Activated T-cell treated with anti-CD3 and anti-CD28 coated beads, Interleukin-2, amount 50 U/mL, for 48 hours (primary cell): ENCODE measurements at places on chromosomes 2 and 18.
A peak's percentile ranks its signal among the peaks of the same experiment; 100 is the strongest.

GRCh38 chr2:135875491-135876065, 665 bp downstream of the MCM6 start:
- peak; percentile 84 for DNase-seq

GRCh38 chr2:85695691-85696668, 1.8 kb downstream of the GNLY start:
- peak; percentile 9 for DNase-seq

DNA sequence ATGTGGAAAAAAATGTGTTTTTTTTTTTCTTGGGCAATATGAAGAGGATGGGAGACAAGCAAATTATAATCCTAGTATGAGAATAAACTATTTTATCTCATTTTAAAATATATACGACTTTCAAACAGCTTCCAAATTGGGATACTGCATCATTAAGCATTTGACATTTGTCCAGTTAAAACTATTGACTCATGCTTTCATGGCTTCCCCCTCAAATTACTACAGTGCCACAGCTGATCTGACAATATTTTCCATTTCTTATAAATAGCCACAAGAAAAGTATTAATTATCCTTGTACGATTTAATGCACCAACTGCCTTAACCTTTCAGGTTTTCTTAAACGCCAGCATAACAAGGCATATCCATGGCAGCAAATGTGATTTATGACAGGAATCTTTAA, 1134.8 kb upstream of the ZEB2 start:
- DNase-seq, result no peak

DNA sequence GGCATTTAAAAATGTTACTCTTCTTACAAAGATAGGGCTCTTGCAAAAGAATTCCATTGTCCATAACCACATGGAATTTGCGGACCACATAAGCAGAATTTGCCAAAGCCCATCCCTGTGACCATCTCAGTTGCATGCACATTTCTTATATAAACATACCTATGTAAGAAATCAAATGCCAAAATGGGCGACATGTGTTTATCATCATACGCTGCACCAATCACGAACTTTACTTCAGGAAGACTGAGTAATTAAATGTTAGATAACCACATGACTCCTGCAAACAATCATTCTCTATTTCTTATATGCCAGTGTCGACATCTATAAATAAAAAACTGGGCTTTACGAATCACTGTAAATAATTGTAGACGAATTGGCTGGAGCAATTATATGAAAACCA, 186.1 kb upstream of the RBMS1 start:
- DNase-seq, result no peak

DNA sequence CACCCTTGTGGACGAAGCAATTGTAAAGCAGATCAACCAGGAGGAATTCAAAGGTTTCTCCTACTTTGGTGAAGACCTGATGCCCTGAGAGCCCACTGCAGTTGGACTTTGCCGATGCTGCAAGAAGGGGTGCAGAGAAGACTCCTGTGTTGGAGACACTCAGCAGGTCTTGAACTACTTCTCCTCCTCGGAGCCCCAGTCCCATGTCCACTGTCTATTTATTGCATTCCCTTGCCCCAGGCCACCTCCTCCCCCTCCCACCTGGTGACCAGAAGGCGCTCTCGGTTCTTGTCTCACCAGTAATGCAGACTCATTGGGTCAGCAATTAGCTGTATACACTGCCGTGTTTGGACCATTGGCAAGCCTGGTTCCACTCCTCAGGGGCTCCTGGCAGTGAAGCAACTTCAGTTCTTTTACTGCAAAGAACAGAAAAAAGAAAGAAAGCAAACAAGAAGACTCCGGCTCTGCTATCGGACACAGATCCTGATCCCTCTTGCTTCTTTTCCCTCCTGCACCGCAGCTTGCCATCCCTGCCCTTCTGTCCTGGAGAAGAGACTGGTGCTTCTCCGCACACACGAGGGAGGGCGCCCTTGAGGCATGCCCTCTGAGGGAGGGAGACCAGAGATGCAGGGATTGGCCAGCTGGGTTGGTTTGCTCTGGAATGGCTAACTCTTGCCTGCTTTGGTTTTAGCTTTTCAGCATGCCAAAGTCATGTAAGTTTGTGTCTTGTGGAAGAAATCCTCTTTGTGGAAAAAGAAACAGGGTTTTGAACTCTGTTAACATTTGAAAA, 112.2 kb upstream of the EPAS1 start:
- DNase-seq, result peak; percentile 13

- no peak for DNase-seq
Measured at GRCh38 chr2:186100636-186101035, 362.0 kb downstream of the FSIP2 start.

DNA sequence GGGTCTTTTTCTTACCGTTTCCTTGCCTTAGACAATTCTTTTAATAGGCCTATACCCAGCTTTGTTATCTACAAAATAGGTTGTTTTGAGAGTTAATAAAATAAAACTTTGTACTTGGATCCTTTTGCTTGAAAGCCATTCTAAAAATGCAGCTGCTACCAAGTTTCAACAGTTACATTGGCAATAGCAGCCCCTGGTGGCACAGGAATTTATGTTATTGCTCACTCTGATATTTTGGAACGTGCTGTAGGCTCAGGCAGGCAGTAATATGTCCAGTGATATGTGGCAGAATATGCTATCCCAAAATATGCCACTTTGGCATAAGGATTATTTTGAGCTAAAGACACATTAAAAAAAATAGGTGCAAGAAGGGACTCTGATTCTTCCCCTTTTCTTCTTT, 6.7 kb upstream of the COMMD1 start:
- no peak for DNase-seq

DNA sequence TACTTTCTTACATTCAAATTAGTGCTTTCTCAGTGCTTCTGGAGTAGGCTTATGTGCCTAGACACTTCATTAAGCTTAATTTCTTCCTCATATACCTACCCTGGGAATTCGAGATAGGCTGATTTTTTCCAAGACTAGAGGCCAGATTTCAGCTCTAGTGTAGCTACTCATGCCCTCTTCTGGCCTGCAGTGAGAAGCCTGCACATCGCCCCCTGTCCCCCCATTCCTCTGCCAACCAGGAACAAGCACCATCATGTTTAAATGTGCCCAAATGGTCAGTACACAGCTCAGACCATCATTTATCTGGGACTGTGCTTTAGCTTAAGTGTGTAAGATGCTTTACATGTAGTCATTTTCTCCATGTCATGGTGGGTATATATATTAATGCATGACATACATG, 1218.8 kb upstream of the LRRTM1 start:
- no peak for DNase-seq

GRCh38 chr2:157053876-157054275, 203.6 kb upstream of the GALNT5 start:
- no peak for DNase-seq

DNA sequence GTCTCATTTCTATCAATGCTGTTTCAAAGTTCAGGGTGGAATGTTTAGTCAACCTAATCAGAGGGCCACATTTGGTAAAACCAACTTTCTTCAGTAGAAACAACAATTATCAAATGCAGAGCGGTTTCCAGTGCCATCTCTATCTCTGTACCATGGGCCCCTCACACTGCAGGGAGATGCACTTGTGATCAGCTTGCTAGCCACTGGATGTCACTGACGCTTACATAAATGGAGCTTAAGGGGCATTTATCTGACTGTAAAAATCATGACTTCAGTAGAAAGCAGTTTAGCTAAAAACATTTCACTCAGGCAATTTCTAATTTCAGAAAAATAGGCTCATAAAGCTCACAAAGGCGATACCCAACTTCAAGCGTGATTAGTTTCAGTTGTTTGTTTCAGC, 678.0 kb downstream of the ZEB2 start:
- no peak for DNase-seq

GRCh38 chr2:28430377-28430765, 37.7 kb downstream of the FOSL2 start:
- DNase-seq, result no peak

- no peak for DNase-seq
Measured at GRCh38 chr2:68827666-68828065, 43.5 kb downstream of the BMP10 start.

DNA sequence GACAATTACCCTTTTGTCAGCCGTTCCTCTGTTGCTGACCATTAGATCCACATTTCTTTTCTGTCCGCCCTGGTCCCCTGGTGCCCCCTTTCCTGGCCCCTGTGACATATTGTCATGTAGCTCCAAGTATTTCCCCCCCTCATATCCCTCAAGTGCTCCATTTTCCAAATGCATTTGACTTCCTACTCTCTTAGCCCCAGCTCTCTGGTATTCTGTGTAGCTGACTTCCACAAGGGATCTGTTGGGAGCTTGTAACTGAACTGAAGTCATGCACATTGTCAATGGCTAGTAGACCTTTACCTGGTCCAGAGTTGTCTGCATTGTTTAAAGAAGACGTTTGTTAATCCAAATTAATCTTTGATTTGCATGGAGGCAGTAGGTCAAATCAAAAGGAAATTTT, 34.8 kb downstream of the LIPG start:
- DNase-seq, result no peak

DNA sequence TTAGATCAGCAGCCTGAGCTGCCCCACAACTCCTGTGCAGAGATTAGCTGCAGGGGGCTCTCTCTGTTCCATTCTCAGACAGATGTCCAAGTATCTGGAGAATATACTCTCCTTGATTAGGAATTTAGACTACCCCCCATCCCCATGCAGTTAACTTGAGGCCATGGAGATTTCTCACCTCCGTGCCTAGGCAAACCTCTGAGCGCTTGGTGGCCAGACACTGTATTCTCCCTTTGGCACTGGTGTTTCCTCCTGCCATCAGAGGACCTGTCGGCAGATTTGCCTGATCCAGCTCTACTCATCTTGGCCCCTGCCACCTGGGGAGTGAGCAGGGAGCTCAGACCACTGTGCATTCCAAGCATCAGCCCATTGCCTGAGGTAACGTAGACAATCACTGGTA, 48.3 kb downstream of the ZNF804A start:
- DNase-seq, result no peak

DNA sequence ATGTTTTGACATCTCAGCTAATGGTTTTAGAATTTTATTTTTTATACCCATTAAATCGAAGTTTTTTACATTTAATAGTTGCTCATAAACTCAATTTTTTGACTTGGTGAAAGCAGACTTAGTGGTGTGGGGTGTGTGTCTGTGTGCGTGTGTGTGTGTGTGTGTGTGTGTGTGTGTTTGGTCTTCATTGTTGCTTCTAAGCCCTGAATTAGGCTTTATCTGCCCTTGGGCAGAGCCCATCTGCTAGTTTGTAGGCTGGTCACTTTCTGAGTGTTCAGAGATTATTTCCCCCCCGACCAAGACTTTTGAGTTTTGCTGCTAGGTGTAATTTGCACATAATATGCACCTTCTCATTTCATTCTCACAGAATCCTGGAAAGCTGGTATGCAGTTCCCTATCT, 14.3 kb downstream of the PAX3 start:
- DNase-seq, result no peak

DNA sequence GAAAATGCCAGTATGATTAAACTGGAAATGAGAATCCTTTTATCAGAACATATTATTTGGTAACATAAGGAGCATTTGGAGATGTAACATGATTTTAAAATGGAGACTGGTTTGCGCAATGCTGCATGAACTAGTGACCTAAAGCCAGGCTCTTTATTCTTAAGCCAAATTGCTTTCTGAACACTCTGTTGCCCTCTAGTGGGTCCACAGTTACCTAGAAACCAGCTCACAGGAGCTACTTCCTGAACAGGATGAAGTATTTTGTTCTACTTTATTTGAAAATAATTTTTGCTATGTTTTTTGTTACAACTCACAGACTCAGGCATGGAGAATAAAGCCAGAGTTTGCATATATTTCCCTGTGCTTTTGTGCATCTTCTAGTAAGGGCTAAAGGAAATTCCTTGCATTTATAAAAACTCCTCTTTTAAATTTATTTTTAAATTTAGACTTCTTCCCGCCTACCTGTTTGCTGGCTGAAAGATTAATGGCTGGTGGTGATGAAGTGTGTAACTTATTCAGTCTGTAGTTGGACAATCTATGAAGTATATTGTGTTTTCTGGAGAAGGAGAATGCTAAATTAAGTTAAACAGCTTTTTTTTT, 146.7 kb downstream of the PARD3B start:
- no peak for DNase-seq

DNA sequence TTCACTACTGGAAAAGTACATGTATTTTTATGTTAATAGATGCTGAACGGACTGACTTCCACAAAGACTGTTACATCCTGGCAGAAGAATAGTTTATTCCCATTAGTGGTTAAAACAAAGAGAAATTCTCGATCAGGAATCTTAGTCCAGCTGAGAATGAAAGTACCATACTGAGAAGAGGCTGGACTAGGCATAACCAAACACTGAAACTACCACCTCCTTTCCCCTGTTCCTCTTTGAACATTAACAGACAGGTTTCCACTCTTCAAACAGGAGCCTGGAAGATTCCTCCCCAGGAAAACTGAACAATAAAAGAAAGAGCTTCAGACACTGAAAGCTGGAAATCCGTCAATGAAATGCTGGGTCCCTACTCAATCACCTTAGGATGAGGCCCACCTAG, 25.8 kb downstream of the LDAH start:
- DNase-seq, result no peak

DNA sequence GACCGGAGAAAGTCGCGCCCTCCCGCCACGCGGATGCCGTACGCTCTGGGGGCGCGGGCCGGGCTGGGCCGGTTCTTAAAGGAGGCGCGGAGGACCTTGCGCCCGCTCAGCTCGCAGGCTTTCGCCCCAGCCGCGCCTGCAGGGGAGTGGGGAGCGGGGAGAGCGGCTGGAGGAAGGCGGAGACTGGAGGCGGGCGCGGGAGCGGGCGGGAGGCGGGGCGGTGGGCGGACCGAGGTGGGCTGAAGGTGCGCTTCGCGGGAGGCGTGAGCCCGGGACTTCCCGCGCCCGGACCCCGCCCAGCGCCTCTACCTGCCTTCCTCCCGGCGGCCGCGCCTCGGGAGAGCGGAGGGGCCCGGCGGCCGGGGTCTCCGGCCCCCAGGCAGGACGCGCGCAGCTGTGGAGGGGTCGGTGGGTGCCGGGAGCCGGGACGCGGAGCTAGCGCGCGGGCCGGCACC, at the start of gene ADRA2B:
Gene ADRA2B (minus strand): TSS at position 148 of the 455 bp plus-strand sequence. CDS start 422 bp downstream, outside the sequence.
- peak; percentile 81 for DNase-seq

DNA sequence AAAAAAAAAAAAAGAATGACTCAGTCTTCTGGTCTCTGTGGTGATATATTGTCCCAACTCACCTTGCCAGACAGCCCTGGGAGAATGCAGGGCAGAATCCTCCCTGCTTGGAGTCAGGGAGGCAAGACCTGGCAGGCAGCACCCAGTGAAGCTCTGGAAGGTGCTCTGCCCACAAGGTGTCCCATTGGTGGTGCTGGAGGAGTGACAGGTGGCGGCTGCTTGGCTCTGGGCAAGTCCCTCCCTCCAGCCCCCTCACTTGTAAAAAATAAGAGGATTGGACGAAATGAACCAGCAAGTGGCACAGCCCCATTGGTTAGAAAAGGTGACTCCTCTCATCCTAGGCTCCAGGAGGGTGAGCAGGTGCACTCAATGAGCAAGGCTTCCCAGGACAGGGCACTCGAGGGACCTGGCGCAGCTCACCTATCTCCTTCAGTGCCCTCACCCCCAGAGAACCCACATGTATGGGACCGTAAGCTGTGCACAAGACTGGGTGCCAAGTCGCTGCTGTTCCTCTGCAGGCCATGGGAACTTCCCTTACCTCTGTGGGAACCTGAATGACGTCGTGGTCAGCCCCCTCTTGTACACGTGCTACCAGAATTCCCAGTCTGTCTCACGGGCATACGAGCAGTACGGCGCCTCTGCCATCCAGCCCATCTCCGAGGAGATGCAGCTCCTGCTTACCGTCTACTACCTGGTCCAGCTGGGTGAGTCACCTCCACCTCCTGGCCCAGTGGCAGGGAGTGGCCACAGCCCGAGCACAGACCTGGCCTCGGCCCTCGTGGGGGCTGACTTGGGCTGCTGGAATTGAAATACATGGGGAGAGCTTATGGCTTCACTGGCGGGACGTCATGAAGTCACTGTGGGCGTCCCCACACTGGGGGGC, 54.6 kb downstream of the GREB1 start:
- DNase-seq, result no peak

GRCh38 chr2:7803515-7803914, 878.3 kb upstream of the ID2 start:
- DNase-seq, result no peak
